GM04503 (cell line): ENCODE measurements at places on chromosomes 11 and 22.
A peak's percentile ranks its signal among the peaks of the same experiment; 100 is the strongest.

- no peak for DNase-seq
Observed at GRCh38 chr11:86514453-86514852, 139.8 kb downstream of the CCDC81 start.

DNA sequence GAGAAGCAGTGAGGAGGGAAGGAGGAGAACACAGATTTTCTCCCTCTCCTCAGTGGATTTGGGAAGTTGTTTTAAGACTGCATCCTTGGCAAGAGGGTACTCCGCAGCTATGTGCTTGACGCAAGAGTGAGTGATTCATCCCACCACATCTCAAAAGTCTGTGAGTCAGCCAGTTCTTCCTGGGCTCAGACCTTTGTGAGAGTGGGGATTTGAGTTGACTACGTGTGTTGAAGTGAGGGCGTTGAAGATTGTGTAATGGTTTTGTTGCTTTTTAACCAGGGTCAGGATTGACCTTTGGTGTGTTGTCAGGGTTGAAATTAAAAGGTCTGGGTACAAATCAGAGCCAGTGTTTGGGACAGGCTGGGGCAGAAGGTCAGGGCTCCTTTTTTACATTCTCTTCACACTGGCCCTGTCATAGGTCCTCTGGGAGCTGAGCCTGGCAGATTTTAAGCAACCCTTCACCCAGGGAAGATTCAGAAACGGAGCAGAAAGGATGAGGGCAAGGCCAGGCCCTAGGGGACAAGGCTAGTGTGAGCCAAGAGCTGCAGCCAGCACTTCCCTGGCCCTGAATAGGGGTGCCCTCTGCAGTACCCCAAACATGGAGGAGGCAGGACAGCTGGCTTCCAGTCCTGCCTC lies 4.2 kb upstream of the C11orf86 start:
- DNase-seq, result peak; percentile 100

- no peak for DNase-seq
Observed at GRCh38 chr22:41517172-41518047, 26.9 kb downstream of the POLR3H start.

DNA sequence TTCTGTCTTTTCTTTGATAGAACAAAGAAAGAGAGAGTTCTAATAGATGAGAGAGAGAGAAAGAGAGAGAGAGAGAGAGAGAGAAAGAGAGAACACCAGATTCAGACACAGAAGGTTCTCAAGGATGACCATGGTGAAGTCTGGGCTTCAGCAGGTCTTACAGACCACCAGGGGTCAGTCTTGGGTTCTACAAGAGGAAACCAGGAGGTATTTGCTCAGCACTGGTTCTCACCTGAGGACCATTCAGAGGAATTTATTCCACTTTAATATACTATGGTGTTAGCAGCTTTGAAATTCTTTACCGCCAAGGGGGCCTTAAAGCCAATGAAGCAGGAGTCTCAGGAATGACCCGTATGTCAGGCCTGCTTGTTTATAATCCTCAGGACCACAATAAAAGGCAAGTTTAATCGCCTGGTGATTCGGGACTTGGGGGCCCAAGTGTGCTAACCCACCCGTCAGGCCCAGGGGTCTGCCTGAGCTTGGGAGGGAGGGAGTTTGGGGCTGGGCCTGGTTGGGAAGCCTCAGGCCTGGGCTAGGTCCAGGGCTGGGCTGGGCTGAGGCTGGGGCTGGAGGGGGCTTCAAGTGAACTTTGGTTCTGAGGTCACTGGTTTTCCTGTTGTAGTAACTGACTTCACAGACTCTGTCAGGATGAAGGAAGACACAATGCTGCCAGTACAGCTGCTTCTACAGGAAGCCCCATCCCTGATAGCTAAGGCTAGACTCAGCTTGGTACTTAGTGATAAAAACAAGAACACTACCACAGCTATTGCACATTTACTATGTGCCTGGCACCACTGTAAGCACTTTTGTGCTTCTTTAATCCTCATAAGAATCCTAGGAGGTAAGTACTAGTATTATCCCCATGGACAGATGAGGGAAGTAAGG lies 179.2 kb upstream of the ZBED5 start:
- DNase-seq, result no peak

DNA sequence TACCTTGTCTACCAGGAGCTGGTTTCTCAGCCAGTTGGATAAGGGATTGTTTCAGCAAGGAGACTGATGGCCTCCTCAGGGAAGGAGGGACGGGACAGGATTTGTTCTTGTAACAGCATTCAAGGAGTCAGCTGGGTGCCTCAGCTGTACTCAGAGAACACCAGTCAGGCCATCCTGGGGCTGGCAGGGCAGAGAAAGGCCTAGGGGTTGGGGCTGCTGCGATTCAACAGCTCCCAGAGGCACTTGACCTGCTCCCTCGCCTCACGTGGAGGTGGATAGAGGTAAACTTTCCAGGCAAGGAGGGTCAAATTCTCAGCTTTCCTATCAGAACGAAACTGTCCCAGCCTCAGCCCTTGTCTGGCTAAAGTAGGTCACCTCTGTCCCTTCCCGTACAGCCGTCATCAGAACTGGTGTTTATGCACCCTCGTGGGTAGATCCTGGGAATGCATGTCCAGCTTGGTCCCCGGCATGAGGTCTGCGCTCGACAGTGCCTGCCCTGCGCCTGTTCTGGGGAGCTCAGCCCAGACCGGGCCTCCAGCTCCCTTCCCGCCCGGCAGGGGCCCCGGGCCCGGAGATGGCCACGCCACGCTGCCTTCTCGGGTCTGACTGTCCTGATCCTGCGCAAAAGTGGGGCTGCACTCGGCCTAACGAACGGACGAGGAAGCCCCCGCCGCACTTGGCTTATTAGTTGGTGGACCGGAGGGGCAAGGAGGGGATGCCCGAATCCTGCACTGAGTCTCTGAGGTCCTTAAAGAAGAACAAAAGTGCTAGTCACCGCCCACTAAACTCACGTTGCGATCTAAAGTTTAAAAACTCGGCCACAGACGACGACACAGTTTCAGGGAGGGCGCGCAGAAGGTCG lies 762 bp upstream of the CCDC134 start:
- no peak for DNase-seq

DNA sequence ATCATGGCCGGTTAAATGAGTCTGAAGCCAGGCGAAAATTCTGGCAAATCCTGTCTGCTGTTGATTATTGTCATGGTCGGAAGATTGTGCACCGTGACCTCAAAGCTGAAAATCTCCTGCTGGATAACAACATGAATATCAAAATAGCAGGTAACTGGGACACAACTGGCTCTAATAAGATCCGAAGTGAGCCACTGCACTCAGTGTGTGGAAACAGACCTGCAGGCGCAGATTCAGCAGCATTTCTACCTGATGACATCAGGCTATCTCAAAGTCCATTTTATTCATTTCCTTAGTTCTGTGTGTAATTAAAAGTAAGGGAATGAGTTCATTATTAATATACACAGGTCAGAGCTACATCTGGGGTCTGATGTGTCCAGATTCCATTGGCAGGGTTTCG lies 78.2 kb downstream of the PPP2R1B start:
- no peak for DNase-seq

DNA sequence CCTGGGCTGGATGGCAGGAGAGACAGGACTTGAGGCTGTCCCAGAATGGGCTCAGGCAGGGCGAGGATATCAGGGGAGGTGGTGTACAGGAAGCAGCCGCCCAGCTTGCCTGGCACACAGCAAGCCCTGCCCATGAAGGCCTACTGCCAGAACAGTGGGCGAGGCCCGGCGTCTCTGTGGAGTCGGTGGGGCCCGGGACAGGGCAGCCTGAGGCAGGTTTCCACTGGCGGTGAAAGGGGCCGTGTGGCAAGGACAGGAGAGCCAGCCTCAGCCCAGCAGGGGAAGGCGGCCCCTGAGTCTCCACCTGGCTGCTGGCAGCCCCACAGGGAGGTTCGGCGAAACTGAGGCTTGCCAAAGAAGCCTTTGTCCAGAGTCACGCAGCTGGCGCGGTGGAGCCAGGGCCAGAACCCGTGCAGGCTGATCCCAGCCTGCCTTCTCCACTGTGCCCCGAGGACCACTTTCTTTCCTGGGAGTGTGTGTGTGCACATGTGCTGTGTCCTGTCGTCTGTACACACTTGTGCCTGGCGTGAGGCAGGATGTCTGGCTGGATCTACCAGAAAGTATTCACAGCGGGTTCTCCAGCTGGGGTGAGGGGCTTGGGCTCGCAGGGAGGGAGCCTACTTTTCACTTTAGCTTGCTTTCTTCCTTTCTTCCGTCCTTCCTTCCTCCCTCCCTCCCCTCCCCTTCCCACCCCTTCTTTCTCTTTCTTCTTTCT lies 1.2 kb downstream of the TSPO start:
- no peak for DNase-seq

DNA sequence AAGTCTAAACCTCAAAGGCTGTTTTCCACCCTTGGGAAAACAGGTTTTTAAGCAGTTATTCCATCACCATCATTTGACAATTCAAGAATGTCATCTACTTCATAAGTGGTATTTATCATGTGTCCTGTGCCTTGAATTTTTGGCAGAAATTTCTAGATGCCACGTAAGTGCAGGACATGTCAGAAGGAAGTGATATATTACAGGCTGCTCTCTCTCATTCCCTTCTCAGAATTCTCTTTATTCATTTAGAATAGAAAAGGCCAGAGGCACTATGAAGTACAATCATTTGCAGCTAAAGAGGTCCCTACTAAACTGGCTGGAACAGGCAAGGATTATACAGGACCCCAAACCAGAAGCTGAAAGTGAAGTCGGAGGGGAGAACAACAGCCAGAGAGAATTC lies 11.9 kb downstream of the RBFOX2 start:
- no peak for DNase-seq

GRCh38 chr11:126082251-126083109 lies 19.8 kb upstream of the CDON start:
- DNase-seq, result no peak

- DNase-seq, result no peak
Observed at GRCh38 chr11:35358391-35358790, 61.0 kb downstream of the SLC1A2 start.

DNA sequence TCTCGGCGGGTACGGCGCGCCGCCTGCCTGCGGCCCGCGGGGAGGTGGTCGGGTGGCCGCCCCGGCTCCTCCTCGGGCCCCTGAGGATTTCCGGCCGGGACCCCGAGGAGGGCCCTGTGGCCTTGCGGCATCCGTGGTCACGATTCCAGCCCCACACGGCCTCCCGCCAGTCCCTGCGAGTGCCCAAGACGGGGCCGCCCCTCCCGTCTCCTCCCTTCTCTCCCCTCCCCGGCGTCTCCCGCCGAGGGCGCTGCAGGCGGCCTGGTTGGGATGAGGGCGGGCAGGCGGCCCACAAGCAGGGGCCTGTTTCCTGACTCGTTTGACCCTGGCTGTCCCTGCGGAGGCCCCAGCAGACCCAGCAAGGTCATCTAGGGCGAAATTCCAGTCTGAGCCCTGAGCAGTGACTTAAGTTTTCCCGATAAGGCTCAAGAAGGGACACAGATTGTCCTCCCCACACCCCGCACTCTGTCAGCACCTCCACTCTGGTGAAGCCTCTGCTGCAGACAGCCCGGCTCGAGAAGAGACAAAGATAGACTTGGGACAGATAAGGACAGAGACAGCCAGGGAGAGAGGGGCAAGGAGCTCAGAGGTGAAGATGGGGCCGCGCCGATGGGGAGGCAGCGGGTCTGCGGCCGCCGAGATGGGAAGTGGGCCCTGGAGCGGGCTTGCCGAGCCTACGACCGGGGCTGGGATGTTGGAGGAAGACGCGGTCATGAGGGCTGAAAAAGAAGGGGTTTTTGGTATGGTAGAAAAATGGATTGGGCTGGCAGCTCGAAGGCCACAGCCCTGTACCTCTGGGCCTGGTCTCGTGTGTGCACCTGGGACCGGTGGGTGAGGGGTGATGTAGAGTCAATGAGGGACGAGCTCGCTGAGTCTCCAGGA lies 95.0 kb downstream of the SWAP70 start:
- DNase-seq, result peak; percentile 62

- no peak for DNase-seq
Observed at GRCh38 chr11:61709572-61709971, 29.4 kb downstream of the DAGLA start.

- no peak for DNase-seq
Observed at GRCh38 chr22:24867323-24868022, 61.5 kb downstream of the SGSM1 start.

DNA sequence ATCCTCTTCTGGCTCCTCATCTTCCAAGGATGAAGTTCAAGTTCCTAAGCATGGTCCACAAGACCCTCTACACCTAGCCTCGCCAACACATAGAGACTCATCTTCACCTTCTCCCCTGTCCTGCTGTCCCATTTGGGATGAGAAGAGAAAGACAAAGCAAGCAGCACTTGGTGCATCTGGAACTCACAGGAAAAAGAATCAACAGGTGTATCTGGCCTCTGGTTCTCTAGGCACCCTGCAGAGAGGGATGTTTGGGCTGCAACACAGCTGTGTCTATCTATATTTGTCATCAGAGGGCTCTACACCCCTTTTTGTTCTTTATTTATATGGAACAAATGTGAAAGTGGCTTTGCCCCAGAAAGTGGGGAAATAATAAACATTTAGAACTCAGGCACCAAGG lies 82.1 kb upstream of the GALNT18 start:
- no peak for DNase-seq

- DNase-seq, result no peak
Observed at GRCh38 chr11:126874831-126875230, 125.7 kb downstream of the KIRREL3 start.

DNA sequence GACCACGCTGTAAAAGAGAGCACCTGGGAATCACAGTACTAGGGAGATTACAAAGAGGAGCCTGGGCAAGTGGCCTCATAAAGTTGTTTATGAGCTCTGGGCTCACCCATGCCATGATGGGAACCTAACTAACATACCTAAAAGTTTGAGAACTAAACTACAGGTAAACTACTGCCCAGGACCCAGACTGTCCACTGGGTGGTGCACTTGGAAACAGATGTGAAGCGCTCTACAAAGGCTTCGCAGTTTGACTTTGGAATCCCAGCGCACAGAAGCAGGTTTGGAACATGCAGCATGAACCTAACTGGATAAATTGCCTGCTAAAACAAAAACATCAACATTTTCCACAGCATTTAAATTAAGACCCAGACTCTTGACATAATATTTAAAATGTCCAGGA lies 418.6 kb downstream of the FAM181B start:
- DNase-seq, result no peak

DNA sequence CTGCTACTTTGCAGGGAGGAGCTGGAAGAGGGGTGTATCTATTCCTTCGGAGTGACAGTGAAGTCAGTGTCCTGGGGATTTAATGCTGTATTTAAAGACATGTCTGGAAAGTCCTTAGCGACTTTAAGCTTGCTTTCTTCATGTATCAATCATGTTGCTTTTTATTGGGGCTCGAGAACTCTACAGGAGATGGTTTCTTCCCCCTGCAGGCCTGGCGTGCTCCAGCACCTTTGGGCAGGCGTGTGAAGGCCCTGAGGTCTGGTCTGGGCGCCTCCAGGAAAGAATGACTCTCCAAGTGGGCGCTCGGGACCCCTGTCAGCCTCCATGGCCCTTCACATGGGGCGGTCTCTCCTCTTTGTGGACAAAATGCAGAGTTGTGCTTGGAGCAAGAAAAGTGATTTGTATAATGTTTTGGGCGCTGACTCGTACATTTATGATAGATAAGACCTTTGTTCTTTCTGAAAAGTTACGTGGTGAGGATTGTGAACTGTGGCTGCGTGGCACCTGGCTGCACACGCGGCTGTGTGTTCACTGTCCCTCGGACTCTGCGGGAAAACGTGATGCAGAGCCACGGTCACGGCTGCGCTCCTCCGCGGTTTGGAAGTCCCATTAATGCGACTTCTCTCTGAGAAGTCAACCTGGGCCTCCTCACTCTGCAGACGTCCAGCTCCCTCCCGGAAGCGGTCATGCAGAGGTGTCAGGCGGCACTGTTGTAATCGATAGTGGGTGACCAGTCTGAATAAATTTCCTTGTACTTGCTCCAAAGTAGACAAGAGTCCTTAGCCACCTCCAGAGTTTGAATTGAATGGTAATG lies 282.5 kb downstream of the TBC1D22A start:
- DNase-seq, result no peak

GRCh38 chr11:34566208-34566551 lies 52.6 kb upstream of the ELF5 start:
- no peak for DNase-seq

GRCh38 chr11:130816546-130817329 lies 99.5 kb downstream of the SNX19 start:
- DNase-seq, result peak; percentile 44
